ENCODE measurements at places on chromosomes 5 and 9.

GRCh38 chr9:120855827-120856670 is 13.3 kb upstream of the PSMD5 start:
- DNase-seq, result no peak

GRCh38 chr5:136141561-136141960 is 8.9 kb downstream of the SMAD5 start:
- no peak for DNase-seq

GRCh38 chr9:70502690-70503089 is 88.2 kb upstream of the KLF9 start:
- DNase-seq, result no peak

DNA sequence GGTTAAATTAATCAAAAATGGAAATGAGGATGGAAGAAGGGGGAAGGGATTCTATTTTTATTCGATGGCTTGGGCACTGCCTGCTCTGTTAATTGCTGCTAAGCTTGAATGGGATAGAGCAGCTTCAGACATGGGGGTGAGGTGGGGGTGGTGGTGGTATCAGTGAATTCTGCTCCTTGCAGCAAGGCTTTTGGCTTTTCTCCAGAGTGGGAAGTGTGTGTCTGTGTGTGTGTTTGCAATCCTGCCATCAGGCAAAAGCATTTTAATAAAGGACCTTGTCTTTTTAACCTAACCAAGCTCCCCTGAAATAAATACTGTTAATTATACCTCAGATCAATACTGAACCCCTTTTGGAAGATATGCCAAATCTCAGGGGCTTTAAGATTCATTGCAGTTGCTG is 110.9 kb upstream of the GPR151 start:
- DNase-seq, result no peak

DNA sequence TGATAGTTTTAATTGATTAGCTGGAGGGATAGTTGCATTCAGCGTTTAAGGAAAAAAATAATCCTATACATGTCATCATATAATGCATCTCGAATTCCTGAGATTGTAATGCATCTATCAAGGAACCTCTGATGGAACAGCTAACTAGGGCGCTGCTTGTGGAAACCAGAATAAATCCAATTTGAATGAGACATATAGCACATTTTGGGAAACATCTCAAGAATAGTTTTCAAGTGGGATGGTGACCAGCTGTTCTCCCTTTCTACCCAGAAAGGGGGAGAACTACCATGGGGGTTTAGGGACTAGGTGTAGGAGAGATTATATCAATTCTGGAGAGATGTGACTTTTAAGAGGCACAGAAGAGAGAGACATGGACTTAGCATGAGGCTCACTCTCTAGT is 319.3 kb upstream of the BRINP1 start:
- DNase-seq, result no peak

GRCh38 chr5:16456103-16456832 is 9.3 kb downstream of the ZNF622 start:
- DNase-seq, result no peak

- DNase-seq, result no peak
Measured at GRCh38 chr5:145568581-145568980, 266.6 kb downstream of the PRELID2 start.

DNA sequence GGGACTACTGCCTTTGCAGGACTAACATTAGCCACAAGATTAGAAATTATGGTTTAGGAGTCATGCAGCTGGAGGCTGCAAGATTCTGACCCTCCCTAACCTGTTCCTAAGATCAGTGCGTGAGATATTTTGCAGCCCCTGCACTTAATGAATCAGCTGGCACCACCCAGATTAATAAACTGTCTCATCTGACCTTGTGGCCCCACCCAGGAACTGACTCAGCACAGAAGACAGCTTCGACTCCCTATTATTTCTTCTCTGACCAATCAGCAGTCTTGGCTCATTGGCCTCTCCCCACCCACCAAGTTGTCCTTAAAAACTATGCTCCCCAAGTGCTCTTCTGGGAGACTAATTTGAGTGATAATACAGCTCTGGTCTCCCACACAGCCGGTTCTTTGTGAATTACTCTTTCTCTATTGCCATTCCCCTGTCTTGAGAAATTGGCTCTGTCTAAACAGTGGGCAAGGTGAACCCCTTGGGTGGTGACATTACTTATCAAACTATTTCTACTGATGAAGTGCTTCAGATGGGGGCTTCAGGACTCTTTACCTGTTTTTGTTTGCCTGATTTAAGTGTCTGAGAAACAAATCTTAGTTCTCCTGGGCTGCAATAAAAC is 17.0 kb downstream of the CTSL start:
- no peak for DNase-seq

DNA sequence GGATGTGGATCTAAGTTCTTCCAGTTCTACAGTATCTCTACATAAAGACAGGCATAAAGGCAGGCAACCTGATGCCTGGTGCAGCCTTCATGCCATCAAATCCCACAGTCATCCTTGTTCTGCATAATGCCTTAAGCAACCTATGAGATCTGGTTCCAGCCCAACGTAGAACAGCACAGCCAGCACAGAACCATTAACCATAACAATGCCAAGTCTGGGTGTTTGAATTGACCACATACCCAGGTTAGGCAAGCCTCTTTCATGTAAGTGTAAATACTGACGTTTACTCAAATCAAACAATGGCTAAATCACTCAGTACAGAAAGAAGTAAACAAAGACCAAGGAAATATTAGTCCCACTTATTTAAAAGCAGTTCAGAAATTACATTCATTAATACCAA is 195.0 kb downstream of the ADAMTSL1 start:
- no peak for DNase-seq

GRCh38 chr9:93077811-93078210 is 18.2 kb upstream of the CARD19 start:
- DNase-seq, result no peak

GRCh38 chr5:40606077-40606765 is 73.5 kb upstream of the PTGER4 start:
- DNase-seq, result no peak

DNA sequence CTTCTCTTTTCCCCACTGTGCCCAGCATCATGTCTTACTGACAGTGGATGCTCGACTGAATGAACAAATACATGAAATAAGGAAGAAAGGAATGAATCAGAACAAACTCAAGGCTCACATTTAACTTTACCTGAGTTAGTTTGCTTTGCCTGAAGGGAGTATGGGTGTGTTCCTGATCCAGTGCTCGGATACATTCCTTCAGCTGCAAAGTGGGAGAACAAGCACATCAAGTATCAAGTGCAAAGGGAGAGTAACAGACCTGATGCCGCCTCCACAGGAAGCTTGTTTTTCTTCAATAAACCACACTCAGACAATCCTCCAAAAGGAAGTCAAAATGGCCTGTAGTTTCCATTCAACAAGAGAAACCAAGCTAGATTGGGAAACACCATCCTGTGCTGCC is 66.1 kb downstream of the KIF24 start:
- no peak for DNase-seq

DNA sequence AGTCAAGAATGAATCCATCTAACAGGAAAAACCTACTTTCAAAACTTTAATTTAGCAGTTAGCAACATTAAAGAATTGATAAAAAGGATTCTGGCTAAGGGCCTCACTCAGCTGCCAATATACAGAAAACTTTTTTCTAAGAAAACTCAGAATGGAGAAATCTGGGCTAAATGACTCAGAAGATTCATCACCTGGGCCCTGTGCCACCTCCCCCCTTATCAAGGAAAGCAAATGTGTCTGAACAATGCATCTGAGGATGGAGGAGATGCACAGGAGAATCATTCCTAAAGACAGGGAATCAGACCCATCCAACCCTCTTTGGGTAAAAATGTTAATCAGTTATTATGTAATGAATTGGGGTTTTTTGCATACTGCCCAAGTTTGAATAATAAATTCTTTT is 592.0 kb upstream of the DMAC1 start:
- no peak for DNase-seq

GRCh38 chr5:73899916-73900315 is 273.9 kb downstream of the ARHGEF28 start:
- DNase-seq, result no peak

DNA sequence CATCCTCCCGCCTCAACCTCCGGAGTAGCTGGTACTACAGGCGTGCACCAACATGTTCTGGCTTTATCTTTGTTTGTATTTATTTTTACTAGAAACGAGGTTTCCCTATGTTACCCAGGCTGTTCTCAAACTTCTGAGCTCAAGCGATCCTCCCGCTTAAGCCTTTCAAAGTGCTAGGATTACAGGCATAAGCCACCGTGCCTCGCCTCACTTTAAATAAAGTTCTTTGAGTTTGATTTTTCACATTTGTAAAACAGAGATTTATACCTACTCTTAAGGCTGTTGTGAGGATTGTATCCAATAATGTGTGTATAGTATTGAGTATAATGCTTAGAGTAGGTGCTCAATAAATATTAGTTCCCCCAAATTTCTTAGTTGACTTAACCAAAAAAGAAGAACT is 75.7 kb downstream of the MEF2C start:
- no peak for DNase-seq

GRCh38 chr5:69013481-69013880 is 80.3 kb upstream of the SLC30A5 start:
- no peak for DNase-seq

GRCh38 chr9:113398796-113399195 is 2.3 kb downstream of the ALAD start:
- DNase-seq, result no peak

GRCh38 chr9:16613605-16614004 is 256.9 kb downstream of the BNC2 start:
- DNase-seq, result no peak

DNA sequence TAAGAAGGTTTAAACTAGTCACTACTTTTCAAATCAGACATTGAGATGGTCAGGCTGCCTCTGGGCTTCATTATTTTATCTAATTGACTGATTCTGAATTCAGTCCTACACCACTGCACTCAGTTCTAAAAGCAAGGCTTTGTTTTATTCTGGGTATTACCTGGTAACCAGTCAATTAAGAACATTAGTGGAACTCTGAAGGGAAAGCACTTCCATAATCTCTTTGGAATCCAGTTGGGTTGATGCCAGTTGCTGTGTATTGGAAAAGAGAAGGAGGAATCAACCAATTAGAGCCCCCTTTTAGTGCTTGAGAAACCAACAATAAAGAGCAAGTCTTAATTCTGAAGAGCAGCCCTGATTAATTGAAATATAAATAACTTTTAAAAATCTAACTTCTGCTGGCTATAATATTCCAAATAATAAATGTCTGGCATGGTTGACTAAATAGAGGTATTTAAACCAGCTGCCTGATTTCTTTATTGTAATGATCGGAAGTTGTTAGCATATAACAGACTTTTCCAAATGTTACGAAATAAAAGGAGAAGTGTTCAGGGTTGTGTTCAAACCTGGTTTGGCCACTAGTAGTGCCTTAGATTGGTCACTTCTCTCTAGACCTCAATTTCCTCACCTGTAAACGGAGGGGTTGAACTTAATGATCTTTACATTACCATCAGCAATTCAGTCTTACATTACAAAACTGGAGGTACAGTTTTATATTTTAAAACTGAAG is 32.0 kb downstream of the CPEB4 start:
- no peak for DNase-seq
